Stimulated activated CD4-positive, alpha-beta T cell treated with anti-CD3 and anti-CD28 coated beads, Interleukin-15, amount 100 ng/mL, for 1 hour (primary cell): ENCODE measurements at places on chromosomes 2 and 18.

GRCh38 chr2:239293775-239294430 lies 106.9 kb downstream of the HDAC4 start:
- DNase-seq = peak; percentile 34

DNA sequence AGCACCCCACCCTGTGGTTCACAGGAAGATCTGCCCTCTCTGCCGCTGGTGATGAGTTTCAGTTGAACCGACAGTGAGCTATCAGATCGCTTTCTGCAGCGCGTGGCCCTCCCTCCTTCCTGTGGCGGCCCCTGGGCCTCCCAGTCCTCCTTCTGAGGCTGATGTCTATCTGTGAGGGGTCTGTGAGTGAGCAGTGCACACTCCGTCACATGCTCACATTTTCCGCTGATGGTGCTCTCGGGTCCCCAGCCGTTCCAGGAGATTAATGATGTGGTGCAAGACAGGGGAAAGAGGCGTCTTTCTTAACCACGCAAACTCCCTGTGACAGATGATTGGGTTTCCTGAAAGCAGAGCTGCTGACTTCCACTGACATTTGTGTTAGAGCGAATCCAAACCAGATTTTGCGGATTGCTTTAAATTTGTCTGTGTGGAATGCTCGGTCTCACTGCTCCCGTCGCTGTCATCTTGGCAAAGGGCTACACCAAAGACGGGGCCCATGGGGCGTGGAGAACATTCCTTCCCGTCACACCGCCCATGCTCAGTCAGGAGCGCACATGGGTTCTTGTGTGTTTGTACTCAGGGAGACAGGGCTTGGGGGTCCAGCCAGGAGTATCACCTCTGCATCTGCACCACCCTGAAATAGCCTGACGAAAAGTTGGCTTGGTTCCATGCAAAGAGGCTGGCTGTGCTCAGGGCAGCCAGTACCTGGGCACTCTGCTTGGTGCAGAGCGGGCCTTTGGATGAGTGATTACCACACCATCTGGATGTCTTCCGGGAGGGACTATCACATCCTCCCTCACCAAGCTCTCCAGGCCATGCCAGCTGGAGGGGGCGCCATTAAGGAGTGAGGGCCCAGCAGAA lies 154.7 kb upstream of the HS6ST1 start:
- DNase-seq = no peak

GRCh38 chr2:81901017-81901416 lies 1596.5 kb upstream of the LRRTM1 start:
- DNase-seq = no peak

GRCh38 chr2:18824325-18824790 lies 235.0 kb upstream of the NT5C1B start:
- DNase-seq = no peak

GRCh38 chr18:43961722-43962121 lies 684.4 kb upstream of the SYT4 start:
- DNase-seq = no peak

DNA sequence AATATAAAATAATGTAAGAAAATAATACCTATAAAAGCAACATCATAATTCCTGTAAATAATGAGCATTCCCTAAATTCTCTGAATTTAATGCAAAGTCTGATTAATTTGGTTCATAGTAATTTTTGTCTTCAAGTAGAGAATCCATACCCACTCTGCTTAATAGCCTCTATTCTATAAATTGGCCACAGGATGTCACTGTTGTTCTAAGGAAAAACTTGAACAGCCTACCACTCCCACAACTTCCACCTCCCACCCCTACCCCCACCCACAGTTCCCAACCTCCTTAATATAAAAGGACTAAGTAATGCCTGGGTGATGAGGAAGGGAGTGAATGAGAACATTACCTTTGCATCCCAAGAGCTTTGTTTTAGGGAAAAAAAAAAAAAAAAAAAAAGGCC lies 27.2 kb upstream of the BBS5 start:
- DNase-seq = no peak

DNA sequence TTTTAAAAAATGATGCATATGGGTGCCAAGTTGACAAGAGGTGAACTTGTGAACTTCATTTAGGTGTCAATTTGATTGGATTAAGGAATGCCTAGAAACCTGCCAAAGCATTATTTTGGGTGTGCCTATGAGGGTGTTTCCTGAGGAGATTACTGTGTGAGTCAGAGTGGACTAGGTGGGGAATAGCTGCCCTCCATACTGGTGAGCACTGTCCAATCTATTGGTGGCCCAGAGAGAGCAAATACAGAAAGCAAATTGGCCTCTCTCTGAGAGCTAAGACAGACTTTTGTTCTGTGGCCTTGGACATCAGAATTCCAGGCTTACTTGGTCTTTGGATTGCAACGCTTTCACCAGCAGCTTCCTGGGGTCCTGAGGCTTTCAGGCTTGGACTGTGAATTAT lies 388.0 kb downstream of the SUCLG1 start:
- DNase-seq = no peak
